Esophagus squamous epithelium (tissue), 5 donors: ENCODE measurements at places on chromosomes 11 and 22.

- DNase-seq = peak; percentile 78
Observed at GRCh38 chr11:65421794-65422632, 585 bp upstream of the NEAT1 start.

GRCh38 chr11:10892250-10892649 is 34.4 kb upstream of the ZBED5 start:
- DNase-seq = no peak

- no peak for DNase-seq
Observed at GRCh38 chr11:125001079-125001778, 47.2 kb downstream of the CCDC15 start.

DNA sequence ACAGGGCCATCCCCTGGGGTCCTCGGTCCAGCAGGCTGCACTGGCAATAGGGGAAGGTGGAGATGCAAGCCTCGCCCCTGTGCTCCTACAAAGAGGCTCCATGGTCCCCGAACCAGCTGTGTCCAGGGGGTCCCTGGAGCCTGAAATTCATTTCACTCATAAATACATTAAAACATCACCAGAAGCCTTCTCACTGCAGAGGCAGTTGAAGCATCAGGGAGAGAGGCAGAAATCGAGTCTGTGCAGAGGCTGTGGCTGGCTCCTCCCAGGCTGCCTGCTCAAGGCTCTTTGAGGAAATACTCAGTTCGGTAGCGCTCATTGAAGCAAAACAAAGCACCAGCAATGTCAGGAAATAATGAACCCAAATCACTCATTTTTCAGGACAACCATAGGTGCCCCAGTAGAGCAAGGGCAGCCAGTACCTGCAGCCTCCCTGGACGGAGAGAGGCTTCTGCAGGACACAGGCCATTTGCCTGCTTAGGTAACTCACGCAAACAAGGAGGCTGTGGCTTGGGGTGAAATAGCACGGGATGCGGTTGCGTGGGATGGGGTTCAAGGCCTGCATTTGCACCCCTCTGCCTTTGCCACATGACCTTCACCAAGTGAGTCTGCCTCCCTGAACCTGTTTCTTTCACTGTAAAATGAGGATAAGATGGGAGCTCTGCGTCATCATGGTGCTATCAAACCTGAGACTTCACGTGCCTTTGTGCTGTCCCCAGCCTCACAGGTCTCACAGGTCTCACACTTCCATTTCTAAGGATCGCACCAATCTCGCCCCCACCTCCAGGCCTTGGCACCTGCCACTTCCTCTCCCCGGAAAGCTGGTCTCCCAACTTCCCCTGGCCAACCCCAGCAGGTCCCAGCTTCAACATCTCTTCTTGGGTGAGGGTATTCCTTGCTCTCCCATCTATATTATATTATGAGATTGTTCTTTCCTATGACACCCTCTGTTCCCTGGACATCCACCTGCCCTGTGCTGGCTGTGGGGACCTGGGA is 84.3 kb upstream of the SHISAL1 start:
- no peak for DNase-seq

- DNase-seq = no peak
Observed at GRCh38 chr11:55658031-55658573, 3.9 kb upstream of the OR4C6 start.

- no peak for DNase-seq
Observed at GRCh38 chr11:12606597-12606996, 67.6 kb upstream of the TEAD1 start.

DNA sequence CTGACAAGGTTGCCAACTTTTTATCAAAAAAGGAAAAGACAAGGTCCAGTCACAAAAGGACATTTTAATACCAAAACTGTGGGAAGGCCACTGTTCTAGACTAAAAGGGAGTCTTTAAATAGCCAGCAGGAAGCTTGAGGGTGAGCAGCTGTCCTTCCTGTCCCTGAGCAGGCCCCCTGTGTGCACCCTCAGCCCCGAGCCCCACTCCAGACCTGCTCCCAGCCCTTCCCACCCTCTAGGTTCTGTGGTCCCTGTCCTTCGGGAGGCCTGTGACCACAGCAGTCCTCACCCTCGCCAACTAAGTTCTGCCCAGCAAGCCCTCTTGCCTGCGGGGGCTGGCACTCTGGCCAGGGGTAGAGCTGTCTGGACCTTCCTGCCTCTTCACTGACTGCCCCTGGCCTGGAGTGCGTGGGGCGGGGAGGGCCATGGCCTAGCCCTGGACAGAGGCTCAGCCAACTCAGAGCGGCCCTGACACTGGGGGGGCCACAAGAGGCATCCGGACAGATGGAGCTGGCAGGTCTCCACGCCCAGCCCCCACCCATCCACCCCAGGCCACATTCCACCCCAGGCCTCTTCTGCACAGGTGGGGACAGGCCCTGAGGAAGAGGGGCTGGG is 1.6 kb upstream of the PLXNB2 start:
- DNase-seq = no peak

DNA sequence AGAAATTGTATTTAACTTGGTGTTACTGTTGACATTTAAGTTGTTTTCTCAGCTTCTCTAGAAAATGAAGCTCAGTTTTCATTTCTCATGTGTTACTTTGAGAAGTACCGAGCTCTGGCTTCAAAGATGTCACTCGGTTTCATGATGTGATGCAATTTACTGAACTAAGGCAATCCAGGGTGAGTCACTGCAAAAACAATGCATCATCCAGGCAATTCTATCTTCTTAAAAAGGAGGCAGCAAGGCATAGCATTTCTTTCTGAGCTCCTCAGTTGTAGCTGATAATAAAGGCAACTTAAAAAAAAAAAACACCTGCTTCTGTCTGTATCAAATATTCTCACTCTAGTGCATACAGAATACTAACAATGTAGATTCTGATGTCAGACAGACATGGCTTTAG is 91.1 kb upstream of the KCNA4 start:
- no peak for DNase-seq

DNA sequence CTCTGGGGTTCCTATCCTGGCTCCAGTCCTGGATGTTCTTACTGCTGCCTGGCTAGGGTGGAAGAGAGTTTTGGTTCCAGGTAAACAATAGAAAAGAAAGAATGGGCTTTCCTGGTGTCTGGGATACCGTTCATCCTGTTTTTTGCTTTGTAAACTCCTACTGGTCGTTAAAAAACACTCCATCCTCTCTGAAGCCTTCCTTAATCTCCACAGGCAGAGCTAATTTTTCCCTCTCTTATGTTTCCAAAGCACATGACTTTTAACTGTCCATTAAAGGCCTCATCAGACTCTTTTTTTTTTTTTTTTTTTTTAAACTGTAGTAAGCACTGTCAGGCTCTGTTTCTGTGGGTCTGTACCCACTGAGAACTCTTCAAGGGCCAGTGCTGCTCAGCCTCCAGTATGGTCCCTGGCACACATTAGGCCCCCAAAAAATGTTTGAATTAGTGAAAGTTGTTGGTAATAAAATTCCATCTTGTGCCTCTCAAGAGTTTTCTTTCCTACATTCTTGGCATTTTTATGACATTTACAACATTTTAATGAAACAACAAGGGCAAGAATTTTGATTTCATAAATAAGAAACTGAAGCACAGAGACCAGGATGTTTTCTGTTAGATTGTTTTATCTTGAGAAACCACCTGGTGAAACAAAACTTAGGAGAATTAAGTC is 104.2 kb downstream of the TEAD1 start:
- no peak for DNase-seq

DNA sequence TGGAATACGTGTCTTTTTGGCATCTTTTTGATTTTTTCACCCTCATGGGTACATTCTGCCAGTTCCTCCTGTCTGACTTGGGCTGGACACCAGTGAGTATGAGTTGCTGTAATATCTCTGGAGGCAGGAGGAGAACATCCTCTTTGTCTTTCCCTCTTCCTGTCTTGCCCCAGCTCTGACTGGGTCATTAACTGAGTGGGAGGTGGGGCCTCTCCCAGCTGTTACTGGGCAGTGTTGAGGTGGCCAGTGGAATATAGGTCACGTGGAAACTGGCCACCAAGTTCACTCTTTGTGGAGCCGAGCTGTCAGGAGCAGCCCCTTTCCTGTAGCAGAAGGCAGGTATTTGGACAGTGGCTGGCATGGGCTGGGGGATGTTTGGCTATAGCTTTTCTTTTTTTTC is 2.2 kb downstream of the GLB1L2 start:
- DNase-seq = no peak

- no peak for DNase-seq
Observed at GRCh38 chr11:134416726-134417125, 4.7 kb upstream of the B3GAT1 start.

GRCh38 chr22:27517361-27518155 is 284.0 kb downstream of the MN1 start:
- no peak for DNase-seq

GRCh38 chr11:61059260-61059752 is 43.0 kb upstream of the CD5 start:
- DNase-seq = no peak

- DNase-seq = no peak
Observed at GRCh38 chr11:108726077-108726800, 61.4 kb downstream of the DDX10 start.

DNA sequence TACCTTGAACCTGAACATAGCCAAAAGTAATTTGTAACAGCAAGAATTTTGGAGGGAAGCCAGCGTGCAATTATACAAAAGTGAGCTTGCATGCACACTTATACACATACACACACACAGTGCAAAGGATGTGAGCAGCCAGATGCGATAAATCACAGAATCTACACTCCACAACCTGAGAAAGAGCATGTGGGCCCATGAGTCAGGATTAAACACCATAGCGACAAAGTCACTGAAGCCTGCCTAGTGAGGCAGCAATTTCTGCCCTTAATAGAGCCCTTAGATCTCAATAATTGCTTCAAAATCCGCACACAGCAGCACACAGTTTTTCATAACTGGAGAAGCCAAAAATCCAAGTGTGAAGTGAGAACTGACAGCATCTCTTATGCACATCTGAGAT is 42.6 kb upstream of the TEAD1 start:
- no peak for DNase-seq

DNA sequence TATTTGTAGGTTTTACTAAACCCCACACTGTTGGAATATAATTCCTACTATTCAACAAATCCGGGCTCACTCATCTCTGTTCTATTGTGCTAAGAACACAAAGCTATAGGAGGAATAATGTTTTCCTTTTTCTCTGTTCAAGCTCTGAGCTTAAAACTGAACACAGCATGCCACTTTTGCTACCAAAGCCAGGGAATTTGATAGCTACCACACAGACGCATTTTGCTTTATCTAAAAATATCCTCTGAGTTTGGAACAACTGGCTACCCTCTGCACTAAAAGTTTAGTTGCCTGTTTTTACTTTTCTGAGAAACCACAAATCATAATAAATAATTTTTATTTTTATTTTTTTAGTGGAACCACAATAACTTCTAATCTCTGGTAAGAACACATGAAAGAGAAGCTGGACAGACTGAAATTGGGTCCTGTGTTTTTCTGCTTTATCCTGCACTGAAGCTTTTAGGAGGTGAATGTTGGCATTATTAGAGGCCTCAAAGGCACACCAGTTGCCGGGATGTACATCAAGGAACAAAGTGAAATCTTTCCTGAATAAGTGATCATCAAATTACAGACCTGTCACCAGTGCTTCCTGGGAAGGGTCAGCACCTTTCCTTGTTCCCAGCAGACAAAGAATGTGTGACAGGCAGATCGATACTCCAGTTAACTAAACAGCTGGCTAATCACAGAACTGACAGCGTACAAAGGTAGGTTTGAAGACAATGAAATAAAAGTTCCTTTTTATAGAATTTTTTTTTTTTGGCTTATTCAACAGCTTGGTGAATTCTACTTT is 523.2 kb upstream of the TENM4 start:
- no peak for DNase-seq
